Effector memory CD4-positive, alpha-beta T cell (primary cell): ENCODE measurements at places on chromosomes 2 and 18.

DNA sequence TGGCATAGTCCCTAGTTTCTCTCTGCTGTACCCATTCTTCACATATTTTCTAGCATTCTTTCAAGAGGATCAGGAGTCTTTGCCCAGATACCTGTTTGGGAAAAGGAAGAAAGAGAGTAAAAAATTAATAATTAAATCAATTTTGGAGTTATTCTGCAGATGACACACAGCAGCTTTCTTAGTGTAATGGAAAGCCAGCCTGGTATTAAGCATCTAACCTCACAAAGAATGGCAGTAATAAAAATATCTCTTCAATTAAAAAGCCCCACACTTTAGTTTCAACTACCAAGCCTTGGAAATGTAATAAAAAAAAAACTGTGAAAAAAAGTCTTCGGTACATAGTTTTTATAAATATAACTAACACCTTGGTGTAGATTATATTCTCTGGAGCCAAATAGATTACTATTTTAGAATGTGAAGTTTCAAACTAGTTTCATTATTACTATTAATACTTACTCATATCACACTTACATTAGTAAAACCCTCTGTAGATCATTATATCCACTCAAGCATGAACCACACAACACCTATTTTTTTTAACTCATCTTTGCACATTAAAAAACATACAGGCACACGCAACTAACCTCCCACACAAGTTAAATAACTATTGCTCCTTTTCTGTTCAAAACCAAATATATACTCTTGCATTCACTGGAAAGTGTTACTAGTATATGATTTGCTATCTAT lies 90.9 kb downstream of the GPD2 start:
- no peak for DNase-seq

DNA sequence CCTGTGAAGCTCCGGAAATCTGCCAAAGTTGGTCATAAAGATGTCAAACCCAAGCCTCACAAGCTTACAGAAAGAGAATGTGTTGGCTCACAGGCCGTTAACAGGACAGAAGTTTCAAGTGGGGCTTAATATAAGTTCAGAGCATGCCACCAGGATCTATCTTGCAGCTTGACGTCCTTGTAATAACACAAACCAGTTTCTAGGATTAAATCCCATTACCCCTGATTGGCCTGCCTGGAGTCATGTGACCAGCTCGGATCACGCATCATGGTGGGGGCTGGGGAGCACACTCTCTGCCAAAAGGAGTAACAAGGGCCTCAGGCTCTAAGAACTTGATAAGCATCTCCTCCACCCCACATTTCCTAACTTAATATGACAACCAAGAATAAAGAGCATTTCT lies 38.9 kb upstream of the SCG2 start:
- DNase-seq: no peak

- DNase-seq: no peak
Observed at GRCh38 chr2:150417278-150417677, 70.2 kb downstream of the RND3 start.

GRCh38 chr18:74528478-74528877 lies 5.8 kb upstream of the CNDP1 start:
- DNase-seq: no peak

GRCh38 chr18:54173980-54174630 lies 50.4 kb downstream of the MBD2 start:
- no peak for DNase-seq

- no peak for DNase-seq
Observed at GRCh38 chr2:2575870-2576386, 244.9 kb upstream of the MYT1L start.

DNA sequence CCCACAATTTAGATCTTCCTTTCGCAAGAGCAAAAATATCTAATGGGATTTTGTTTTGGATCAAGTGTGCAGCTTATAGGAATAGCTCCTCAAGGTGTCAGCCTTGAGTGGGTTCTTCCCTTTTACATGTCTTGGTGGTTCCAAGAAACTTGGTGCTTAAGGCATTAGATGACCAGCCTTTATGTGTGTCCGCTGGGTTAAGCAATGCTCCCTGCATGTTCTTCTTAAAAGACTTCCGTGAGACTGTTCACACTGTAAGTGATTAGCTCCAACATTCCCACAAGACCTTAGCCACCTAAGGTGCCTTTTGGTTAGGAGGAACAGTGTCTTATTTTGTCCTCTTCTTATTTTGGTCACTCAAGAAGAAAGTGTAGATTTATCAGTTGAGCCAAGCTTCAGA lies 44.3 kb upstream of the GPR39 start:
- DNase-seq: no peak

DNA sequence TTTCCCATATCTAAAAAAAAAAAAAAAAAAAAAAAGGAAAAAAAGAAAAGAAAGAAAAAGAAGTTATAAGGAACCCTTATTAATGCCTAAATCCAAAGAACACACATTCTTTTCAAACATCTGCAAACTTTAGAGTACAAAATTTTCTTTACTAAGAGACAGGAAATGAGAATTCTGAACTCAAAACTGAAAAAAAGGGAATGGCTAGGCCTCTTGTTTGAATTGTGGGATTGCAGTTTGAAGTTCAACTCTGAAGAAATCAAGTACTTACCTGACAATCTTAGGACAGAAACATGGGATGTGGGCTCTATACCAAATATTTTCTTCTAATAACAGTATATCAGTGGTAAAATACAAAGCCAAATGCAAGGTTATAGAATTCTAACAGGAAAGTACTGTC lies 118.1 kb upstream of the ITGB6 start:
- DNase-seq: no peak

- no peak for DNase-seq
Observed at GRCh38 chr2:231571661-231572191, 20.9 kb upstream of the TEX44 start.

- no peak for DNase-seq
Observed at GRCh38 chr2:211204456-211204855, 648.1 kb downstream of the CPS1 start.

- no peak for DNase-seq
Observed at GRCh38 chr2:199404841-199405240, 52.9 kb downstream of the SATB2 start.

GRCh38 chr2:145020694-145021093 lies 500.8 kb upstream of the ZEB2 start:
- DNase-seq: no peak

DNA sequence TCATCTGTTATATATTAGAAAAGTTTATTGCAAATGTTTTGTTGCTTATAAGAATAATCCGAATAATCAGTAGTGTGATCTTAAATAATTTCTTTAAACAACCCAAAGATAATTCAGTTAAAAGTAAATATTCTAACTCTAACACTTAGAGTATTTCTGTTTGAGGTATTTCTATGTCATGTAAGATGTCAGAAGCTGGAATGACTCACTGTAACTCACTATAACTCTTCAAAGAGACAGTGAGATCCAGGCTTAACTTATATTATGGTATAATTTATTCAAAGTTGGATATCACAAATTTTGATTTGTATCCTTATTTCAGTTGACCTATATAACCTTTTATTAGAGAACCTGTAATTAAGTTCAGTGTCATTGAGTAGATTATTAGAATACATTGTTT lies 6.9 kb downstream of the MBD5 start:
- no peak for DNase-seq

GRCh38 chr2:102051692-102052277 lies 60.0 kb downstream of the IL1R2 start:
- no peak for DNase-seq

GRCh38 chr2:19559596-19560240 lies 201.3 kb upstream of the OSR1 start:
- no peak for DNase-seq

DNA sequence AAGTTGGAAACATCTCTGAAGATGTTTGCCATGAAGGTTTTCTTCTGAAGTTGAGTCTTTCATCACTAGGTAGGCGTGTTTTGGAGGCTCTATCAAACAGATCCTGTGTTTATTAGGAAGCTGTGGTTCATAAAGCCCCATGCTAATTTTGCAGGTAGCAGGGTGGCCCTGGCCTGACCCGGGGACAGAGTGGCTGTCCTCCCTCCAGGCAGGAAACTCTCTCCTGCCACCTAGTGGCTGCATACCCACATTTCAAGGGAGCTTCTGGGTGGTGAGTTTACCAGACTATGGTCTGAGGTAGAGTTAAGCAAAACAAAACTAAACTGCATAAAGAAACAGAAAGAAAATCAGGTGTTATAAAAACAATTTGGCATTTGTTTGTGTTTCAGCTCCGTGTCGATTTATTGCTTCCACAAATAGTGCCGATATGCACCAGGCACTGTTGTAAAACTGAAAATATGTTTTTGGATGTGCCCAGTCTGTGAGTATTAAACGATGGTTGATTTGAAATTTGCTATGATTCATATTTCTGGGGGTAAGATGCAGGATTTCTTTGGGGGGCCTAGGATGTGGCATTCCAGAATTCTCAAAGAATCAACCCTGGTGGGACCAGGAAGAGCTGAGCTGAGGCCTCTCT lies 26.0 kb upstream of the IL37 start:
- DNase-seq: peak; percentile 29

DNA sequence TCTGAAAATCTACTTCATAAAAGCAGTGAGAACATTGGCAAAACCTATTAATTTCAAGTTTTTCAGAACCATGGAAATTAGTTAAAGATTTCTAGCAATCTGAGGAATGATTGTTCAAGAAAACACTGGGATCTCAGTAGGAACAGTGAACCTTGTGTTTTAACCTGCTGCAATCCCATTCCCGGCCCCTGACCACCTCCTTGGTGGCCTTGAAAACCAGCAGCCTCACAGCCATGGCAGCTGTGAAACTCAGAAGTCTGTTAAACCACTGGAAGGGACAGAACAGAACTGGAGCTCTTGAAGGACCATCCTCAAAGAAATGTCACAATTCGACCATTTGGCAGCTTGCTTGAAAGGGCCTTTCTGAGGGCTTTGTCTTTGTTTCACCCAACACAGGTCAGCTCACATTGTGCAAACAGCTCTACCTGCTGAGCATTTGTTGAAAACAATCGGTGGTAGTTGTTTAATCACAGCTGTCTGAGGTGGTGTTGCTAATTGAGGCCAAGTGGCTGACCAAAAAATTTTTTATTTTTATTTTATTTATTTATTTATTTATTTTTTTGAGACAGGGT lies 25.8 kb downstream of the NEDD4L start:
- DNase-seq: no peak

DNA sequence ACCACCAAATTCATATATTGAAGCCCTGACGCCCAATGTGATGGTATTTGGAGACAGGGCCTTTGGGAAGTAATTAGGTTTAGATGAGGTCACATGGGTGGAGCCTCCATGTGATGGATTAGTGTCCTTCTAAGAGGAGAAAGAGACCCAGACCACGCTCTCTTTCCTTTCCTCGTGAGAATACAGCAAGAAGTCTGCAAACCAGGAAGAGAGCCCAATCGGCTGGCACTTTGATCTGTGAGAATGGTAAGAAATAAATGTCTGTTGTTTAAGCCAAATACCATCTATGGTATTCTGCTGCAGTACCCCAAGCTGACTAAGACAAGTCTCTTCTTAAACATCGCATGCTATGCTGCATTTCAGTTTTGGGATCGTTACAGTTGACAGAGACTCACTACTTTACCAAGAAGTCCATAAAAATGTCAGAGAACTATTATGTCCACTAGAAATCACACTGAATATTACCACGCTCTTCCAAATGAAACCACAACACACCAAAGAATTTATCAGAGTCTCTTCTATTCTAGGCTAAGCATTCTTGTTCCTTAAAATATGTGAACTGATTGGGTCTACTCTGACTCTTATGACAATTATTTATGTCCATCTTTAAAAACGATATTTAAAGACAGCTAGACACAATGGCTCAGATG lies 48.5 kb downstream of the LPIN2 start:
- no peak for DNase-seq

- no peak for DNase-seq
Observed at GRCh38 chr2:73217826-73218225, 3.8 kb downstream of the SMYD5 start.

GRCh38 chr2:150627526-150627925 lies 140.1 kb upstream of the RND3 start:
- no peak for DNase-seq

DNA sequence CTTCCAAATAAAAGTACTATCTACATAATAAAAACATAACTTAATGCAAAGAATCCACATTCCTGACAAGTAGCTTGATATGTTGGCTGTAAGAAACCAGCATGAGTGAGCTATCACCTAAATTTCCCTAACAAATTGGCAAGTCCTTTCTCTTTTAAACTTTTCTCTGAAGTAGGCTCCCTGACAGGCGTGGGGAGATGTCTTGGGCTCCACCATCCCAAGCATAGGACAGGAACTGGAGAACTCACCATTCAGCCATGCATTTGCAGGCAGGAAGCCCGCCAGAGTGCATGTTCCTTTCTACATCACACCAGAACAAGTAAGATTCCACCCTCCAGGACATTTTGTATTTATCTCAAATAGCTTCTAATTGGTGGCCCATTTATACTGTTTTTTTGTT lies 921.9 kb upstream of the CELF4 start:
- DNase-seq: no peak

- peak; percentile 65 for DNase-seq
Observed at GRCh38 chr2:84970868-84971509, at the start of gene KCMF1. Gene KCMF1, plus strand, starts transcription at chr2:84971161. Its CDS starts 291 bp downstream, at chr2:84971452.

- no peak for DNase-seq
Observed at GRCh38 chr18:44957461-44957860, 276.8 kb downstream of the SETBP1 start.

GRCh38 chr2:8974016-8974415 lies 29.5 kb downstream of the MBOAT2 start:
- DNase-seq: no peak

DNA sequence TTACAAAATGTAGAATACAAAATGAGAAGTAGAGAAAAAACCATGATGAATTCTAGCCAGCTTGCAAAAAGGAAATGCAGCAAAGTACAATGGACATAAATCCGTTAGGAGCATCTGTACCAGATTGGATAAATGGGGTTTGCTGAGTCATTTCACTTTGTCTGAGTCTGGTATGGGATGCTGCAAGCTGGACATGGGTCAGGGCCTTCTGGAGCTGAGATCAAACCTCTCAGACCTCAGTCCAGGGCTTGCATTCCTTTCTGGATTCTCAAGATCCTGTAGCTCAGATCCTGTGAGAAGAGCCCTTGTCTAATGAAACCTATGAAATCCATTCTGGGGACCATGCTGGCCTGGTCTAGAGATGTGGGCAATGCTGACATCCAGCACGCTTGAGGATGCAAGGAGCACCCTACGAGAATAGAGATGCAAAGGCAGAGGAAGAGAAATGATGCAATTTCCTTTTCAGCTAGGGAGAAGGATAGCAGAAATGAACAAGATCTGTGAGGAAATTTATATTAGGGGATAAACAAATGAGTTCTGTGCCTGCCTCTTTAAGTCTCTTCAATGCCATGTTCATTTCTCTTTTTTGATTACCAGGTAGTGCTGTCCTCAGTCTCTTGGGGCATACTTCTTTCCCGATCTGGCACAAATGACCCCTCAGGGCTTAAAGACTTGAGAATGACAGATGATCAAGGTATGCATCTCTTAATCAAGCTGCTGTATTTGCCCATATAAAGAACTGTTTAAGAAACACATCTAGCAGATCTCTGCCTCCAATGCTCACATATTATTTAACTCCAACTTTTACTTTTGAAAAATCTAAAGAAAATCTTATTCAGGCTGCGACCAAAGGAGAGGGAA lies 230.4 kb downstream of the MEIS1 start:
- no peak for DNase-seq

GRCh38 chr18:62446511-62446910 lies 76.3 kb upstream of the ZCCHC2 start:
- DNase-seq: no peak
